ENCODE measurements at places on chromosomes 6 and 20. TPM values are rescaled to one million over a fixed set of nuclear protein-coding genes. Genes with fewer than 3 reads are reported as not detected.

Gene UCKL1
- 22.3 TPM for total RNA-seq

DNA sequence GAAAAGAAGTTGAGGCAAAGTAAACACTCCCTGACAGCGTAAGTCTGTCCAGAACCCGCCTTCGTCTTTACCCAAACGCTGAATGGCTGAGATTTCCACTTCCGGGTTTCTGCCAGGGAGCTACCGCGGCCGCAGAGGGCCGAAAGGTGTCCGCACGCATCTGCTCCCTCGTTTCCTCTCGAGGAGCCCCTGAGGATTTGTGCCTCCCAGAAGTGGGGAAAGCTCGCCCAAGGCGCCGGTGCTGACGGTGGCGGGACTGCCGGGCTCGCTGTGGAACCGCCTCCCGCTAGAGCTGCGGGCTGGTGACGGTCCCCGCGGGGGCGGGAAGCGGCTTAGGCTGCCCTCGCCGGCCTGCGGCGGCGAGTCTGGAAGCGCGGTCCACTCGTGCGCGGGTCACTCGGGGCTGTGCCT lies 1760.2 kb upstream of the DEFB115 start:
- ATAC-seq: no peak

DNA sequence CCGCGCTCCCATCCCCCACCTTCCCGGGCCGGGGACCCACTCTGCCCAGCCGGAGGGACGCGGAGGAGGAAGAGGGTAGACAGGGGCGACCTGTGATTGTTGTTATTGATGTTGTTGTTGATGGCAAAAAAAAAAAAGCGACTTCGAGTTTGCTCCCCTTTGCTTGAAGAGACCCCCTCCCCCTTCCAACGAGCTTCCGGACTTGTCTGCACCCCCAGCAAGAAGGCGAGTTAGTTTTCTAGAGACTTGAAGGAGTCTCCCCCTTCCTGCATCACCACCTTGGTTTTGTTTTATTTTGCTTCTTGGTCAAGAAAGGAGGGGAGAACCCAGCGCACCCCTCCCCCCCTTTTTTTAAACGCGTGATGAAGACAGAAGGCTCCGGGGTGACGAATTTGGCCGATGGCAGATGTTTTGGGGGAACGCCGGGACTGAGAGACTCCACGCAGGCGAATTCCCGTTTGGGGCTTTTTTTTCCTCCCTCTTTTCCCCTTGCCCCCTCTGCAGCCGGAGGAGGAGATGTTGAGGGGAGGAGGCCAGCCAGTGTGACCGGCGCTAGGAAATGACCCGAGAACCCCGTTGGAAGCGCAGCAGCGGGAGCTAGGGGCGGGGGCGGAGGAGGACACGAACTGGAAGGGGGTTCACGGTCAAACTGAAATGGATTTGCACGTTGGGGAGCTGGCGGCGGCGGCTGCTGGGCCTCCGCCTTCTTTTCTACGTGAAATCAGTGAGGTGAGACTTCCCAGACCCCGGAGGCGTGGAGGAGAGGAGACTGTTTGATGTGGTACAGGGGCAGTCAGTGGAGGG lies 2.8 kb downstream of the SOX4 start:
- peak; percentile 3 for ATAC-seq

- ATAC-seq: no peak
Measured at GRCh38 chr6:113809826-113810225, 47.3 kb upstream of the MARCKS start.

DNA sequence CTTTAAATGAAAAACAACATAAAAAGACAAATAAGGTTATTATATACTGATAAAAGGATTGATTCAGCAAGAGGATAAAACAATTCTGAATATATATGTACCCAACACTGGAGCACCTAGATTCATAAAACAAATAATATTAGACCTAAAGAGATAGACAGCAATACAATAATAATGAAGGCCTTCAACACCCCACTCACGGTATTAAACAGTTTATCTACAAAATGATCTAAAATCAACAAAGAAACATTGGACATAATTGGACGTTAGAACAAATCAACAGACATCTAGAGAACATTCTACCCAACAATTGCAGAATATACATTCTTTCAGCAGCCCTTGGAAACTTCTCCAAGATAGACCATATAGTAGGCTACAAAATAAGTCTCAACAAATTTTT lies 24.1 kb downstream of the TREM1 start:
- no peak for ATAC-seq

Measured in motor neuron (in vitro differentiated cells).